ENCODE measurements at places on chromosomes 4 and X.

GRCh38 chr4:165709516-165709915 lies 163.5 kb upstream of the TLL1 start:
- DNase-seq, result no peak

DNA sequence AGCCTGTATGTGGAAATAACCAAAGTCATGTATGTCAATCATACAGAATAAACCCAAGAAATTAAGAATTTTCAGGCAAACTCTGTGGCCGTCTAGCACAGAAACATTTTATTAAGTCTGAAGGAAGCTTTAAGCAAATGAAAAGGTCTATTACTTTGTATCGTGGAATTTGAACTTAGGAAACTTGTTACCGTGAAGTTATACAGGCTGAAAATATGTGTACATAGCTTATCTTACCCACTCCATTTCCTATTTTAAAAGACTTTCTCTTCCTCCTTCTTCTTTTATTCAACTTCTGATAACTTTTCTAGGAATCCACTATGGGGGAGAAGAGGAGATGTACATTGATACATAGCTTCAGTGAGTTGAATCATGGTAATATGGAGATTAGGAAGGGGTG lies 108.3 kb downstream of the AGTR2 start:
- DNase-seq, result no peak

DNA sequence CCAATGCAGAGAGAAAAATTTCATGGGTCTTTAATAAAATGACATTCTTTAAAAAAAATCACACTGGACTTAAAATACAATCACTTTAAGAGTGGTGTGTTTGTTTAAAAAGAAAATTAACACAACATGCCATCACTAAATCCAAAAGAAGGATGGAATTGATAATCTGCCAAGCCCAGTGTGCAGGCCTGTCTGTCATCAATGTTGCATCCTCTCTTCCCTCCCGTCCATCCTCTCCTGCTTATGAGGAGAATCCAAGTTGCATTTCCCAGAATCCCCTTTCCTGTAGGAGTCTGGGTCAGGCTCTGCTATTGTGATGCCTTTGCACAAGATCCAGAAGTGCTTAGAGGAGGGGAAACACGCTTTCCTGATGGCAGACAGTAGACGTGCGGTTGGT lies 169.4 kb downstream of the MID1 start:
- no peak for DNase-seq

DNA sequence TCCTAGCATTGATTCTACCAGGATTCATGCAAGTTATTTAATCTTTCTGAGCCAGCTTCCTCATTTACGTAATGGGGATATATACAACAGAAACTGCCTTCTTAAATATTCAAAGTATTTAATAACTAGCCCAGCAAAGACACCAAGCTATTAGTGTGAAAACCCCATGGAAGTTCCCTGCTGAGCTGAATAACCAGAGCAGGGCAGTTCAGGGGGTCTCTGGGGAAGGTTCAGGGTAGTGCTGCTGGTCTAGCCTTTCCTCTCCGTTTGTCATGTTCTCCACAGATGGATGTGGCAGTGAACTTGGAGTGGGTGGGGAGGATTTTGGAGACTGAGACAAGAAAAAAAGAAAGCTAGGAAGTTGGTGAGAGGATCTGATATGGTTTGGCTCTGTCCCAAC lies 240.8 kb upstream of the TAPT1 start:
- DNase-seq, result no peak

DNA sequence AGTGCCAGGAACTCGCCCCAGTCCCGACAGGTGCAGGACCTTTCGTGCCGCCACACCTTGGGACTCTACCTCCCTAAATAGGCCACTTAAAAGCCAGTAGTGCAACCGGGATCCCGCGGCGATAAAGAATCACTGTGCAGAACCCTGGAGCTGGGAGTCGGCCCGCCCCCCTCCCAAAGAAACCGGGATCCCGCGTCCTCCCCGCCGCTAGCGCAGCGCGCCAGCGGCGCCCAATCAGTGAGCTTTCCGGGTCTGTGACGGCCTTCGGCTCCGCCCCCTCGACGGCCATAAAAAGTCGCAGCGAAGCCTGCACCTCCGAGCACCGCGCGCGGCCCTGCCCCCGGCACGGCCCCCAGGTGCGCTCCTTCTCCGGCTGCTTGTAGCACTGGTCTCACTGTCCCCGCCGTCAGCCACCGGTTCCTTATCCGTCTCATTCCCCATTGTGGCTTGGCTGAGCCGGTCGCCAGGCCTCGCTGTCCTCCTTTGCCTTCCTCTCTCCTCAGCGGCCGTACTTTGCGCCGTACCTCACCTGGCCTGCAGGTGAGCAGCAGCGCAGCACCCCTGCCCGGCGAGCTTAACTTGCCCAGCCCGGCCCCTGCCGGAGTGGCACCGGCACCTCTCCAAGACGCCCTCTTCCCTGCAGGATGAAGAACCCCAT lies at the start of gene LRAT:
LRAT (plus strand) TSS at position 318 of the 658 bp plus-strand sequence; CDS start at position 645, 327 bp downstream.
- no peak for DNase-seq

- no peak for DNase-seq
Observed at GRCh38 chr4:119858176-119858575, 208.5 kb downstream of the MAD2L1 start.

- DNase-seq, result no peak
Observed at GRCh38 chr4:39043058-39043860, 11.1 kb upstream of the TMEM156 start.

DNA sequence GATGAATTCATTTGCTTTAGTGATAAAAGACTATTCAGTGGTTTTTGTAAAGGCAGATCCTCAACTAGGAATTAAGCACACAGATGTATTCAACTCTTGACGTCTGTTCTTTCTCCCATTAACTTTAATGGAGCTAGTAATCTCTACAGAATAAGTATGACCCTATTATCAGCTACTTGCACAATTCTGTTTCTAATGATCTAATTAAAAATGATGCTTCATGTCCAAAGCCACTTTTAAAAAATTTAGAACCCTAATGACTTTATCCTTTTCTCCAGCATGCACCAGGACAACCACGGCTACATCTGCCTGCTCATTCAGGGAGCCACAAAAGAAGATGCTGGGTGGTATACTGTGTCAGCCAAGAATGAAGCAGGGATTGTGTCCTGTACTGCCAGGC lies 85.4 kb downstream of the CBR4 start:
- DNase-seq, result no peak

DNA sequence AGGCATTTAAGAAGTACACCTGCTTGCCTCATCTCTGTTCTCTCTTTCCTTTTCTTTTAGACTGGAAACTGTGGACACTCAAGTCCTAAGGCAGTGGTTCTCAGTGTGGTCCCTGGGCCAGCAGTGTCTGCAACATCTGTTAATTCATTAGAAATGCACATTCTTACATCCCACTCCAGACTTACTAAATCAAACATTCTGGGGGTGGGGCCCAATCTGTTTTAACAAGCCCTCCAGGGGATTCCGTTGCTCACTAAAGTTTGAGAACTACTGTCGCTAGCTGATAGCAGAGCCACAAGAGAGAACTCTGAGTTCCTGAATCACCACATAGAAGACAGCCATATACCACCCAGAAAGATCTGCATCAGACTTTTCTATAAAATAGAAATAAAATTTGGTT lies 430.6 kb downstream of the BCOR start:
- no peak for DNase-seq

DNA sequence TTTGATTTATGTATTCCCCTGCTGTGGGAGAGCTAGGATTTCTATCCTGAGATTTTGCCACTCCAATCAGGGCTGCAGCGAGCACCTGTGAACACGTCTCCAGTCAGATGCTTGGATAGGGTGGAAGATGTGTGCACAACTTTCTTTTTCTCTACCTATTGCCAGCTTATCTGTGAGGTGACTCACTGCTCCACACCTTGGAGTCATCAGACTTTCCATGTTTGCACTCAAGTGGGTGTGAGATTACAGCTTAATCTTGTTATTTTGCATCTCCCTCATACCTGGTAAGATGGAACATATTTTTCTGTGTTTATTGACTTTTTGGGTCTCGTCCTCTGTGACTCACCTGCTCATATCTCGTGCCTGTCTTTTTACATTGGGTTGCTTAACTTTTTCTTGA lies 32.2 kb downstream of the PSAPL1 start:
- no peak for DNase-seq

DNA sequence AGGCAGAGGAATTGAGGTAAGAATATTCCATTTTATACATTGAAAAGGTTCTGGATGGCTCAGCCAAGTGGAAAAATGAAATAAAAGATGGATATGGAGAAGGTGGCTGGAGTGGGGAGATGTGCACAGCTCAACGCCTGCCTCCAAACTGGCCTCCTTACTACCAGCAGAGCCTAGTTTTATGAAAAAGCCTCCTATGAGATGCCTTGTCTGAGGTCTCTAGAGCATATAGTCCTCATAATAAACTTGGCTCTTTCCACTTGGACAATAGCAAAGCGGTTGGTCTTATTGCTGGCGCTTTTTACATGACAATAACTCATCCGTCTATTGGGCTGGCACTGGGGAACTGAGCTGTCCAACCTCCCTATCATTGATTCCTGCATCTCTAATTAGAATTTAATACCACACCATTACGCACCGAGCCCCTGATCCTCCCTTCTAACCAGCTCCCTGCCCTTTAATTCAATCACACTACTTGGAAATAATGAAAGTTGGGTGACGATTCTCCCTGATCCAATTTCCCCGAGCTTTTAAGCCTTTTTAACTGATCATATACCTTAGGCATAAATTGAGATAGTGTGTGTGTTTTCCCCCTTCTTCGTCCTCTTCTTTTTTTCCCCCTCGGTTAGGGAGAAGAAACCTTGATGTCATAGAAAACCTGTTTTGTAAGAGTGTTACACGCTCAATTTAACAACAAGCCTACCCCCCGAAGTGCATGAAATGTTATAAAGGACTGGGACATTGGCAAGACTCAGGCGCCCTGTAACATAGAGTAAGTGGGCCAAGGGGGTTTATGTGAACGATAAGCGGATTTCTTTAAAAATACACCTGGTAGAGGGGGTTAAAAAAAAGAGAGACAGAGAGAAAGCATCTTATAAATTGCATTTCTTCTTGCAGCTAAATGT lies at the start of gene PHOX2B:
PHOX2B (minus strand) TSS at position 155 of the 905 bp plus-strand sequence; CDS start at position 40, 115 bp downstream.
- DNase-seq, result no peak

GRCh38 chr4:108080747-108081146 lies 88.0 kb downstream of the LEF1 start:
- DNase-seq, result no peak

- no peak for DNase-seq
Observed at GRCh38 chr4:90001023-90001422, 106.4 kb downstream of the MMRN1 start.

GRCh38 chr4:7375427-7375826 lies 59.3 kb downstream of the PSAPL1 start:
- no peak for DNase-seq

DNA sequence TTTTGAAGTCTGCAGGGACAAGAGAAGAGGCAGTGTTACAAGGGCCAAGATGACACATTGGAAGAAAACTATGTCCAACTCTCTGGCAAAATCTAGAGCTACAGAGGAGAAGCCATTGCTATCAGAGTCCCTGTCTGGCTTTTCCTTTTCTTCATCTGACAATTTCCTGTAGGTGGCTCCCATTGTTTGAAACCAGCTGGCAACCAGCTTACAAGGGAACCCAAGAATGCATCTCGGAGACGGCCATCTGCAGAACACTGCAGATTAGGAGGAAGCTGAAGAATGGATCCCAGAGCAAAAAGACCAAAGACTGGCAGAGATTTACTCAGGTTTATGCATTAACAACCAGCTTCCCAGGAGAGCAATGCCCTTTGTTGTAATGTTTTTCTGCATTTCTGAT lies 216.2 kb upstream of the CTSO start:
- DNase-seq, result no peak

DNA sequence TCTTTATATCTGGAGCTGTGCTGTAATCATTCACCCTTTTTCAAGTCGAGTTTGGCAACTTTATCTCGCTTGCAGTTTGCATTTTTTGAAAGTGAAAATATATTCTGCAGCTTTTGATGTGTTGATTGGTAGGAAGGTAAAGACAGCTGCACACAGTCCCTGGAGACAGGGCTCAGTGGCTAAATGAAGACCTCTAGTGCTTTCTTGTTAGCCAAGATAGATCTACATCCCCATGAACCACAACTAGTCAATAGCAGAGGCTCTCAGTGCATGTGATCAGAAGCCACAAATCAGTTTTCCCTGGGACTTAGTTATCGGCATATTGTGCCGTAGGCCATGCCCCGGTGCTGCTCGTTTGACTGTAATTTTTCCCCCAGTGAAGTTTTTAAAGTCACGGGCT lies 587.7 kb upstream of the PITX2 start:
- DNase-seq, result no peak

DNA sequence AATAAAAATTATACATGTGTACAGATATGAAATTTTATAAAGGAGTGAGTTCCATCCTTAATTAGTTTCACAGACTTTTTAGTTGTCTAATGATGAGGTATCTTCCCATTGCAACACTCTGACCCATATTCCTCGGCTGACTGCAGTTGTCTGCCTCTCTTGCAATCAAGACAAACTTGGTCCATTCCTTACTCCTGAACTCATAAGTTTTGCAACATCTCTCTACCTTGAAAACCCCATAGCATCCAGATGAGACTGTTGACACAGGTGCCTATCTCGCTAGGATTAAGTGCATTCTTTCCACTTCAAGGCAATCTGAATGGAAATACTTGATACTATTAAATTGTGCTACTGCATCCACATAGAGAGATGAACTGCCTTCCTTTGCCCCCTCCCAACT lies 2.3 kb downstream of the XKRX start:
- no peak for DNase-seq

DNA sequence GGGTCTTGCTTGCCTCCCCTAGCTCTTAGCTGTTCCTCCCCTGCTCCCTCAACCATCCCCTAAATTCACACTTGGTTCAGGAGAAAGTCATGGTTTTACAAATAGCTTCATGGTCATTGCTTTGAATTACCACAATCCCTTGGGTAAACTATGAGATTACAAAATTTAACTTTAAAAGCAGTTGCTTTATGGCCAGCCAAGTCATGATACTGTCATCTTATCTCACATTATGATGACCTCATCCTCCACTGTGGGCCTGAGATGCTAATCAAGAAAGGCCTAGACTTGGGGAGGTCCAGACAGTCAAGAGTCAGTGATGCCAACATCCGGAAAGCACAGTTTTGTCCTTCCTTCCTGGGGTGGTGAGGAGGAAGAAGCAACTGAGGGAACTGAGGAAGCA lies 10.5 kb upstream of the FGF16 start:
- no peak for DNase-seq

- no peak for DNase-seq
Observed at GRCh38 chr4:1300466-1301455, 11.1 kb downstream of the MAEA start.

GRCh38 chrX:132483488-132483887 lies 5.3 kb downstream of the MBNL3 start:
- DNase-seq, result no peak
